ENCODE measurements at places on chromosomes 1 and 21.
A peak's percentile ranks its signal among the peaks of the same experiment; 100 is the strongest.

DNA sequence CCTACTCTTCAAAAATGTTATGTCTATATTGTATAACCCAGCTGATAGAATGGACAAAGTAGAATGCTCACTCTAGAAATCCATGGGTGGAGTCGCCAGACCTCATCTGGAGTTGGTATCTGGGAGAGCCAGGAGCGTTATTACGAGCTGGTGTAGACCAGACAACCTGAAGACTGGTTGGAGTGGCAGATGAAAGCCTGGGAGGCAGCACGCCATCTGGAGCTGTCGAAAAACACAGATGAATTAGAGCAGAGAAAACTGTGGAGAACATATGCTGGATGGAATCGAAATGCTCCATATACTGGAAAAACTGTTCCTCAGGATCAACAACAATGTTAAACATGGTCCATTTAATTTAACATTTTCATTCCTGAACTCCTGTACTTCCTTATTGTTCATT is 333.6 kb downstream of the KCTD3 start:
- no peak for DNase-seq

GRCh38 chr1:98661544-98662355 is at the start of gene SNX7:
Gene SNX7 (plus strand): TSS chr1:98661721. CDS start chr1:98661732, 11 bp downstream.
- DNase-seq: no peak

DNA sequence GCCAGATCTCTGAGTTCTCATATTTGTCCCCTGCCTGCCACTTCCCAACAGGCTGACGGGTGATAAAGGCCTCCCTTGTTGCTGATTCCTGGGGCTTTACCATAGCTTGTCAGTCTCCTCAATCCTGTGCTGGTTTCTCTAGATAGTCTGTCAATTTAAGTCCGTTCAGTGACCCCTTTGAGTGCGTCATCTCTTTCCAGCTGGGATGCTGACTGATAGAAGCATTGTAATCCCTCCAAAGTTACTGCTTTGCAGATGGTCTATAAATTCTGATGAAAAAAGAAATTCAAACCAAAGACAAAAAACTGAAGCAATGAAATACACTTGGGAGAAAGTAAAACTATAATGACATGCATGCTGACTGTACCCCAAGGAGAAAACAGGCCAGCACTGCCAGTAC is 28.3 kb downstream of the RHOU start:
- no peak for DNase-seq

- peak; percentile 56 for DNase-seq
These were observed 22.9 kb downstream of the KCNA10 start for GRCh38 chr1:110495926-110496600.

Measured in activated T-helper 1 cell treated with anti-CD3 and anti-CD28 coated beads, Interleukin-2, amount 50 U/mL, for 16 hours (primary cell).